Tibial nerve (tissue), 4 donors: ENCODE measurements at places on chromosomes 4 and X. TPM values are rescaled to one million over a fixed set of nuclear protein-coding genes. Genes with fewer than 3 reads are reported as not detected.

DNA sequence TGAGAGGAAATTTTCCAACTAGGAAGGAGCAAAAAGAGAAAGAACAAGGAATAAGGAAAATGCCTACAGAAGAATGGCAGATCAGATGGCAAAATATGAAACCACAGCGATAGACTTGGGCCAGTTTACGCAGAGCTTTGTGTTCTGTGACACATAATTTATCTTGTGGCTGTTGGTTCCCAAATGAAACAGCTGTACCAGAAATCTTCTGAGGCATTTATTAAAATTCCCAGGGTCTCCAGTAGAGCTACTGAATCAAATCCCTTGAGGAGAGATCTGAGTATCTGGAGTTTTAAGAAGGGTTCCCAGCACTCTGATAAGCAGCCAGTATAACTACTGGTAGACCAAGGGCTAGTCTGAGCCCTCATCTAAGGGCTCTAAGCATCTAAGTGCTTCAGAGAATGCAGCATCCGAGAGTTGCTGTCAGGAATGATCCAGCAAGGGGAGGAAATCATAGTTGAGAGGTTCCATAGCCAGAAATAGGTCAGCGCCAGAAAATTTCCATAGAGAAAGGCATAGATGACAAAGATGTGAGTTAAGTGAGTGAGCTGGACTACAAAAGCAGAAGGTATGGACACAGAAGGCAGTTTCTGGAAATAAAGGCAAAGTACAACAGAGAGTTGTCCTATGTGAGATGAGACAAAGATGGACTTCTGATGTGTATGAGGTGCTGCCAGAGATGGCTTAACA is 46.3 kb upstream of the FAM241A start:
- H3K36me3 ChIP-seq: no peaks in the 10 kb centered on the region
- peaks cover 8% of the 10 kb centered on the region for H3K4me1 ChIP-seq
- no peak overlapping the region for H3K27ac ChIP-seq
- no peak overlapping the region for H3K4me3 ChIP-seq

DNA sequence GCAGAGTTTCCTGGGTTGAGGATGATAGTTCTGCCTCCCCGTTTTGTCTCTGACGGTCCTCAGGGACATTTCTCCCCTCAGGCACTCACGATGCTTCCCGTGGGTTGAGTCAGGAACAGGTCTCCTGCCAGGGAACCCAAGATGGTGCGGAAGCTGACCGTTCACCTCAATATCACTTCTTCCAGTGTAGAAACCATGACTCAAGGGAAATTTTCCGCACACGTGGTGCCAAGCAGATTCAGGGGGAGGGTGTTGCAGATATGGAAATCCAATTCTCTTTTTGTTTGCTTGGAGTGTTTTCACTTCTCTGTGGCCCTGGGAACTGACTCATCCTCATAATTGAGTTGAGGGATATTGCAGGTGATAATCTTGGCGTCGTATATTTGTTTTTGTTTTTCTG is 46.7 kb downstream of the CXorf49B start:
- no peak overlapping the region for H3K4me3 ChIP-seq
- no peaks in the 10 kb centered on the region for H3K36me3 ChIP-seq
- no peak overlapping the region for H3K27ac ChIP-seq

DNA sequence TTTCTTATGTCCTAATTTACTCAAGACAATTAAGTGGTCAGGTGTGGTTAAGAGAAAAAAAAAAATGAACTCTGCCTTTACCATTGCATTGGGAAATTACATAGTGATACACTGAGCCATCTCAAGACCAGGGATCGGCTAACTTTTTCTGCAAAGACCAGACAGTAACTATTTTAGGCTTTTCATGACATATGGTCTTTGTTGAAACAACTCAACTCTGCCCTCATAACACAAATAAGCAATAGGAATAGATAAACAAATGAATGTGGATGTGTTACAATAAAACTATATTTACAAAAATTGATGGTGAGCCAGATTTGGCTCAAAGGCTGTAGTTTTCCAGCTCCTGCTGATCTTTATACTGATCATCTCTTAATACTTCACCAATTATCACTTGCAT is 632.6 kb upstream of the INTU start:
- no peak overlapping the region for H3K27ac ChIP-seq
- H3K36me3 ChIP-seq: no peaks in the 10 kb centered on the region
- no peak overlapping the region for H3K4me3 ChIP-seq
- H3K4me1 ChIP-seq: no peaks in the 10 kb centered on the region

DNA sequence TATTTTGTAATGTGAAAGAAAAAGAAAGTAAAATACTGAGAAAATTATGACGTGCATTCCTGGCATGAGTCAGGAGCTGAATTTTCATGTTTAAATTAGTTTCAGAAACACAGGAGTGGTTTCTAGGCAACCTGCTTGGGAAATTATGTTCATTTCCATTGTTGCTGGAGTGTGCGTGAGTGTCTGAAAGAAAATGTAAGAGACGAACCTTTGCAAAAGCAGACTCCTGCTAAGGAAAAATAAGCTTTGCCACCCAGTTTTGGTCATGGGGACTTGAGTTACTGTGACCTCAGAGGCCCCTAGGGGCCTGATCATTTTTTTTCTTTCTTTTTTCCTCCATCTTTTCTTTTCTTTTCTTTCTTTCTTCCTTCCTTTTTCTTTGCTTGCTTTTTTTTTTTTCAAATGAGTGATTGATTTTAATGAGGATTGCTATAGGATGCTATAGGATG is 18.8 kb upstream of the CHRNA9 start:
- H3K36me3 ChIP-seq: no peaks in the 10 kb centered on the region
- H3K4me3 ChIP-seq: no peak overlapping the region
- no peaks in the 10 kb centered on the region for H3K4me1 ChIP-seq
- DNase-seq: no peak

GRCh38 chrX:27309406-27309805 is 153.7 kb downstream of the PPP4R3C start:
- H3K27ac ChIP-seq: no peak overlapping the region
- no peak for DNase-seq
- H3K4me3 ChIP-seq: no peak overlapping the region
- no peaks in the 10 kb centered on the region for H3K36me3 ChIP-seq
- H3K4me1 ChIP-seq: no peaks in the 10 kb centered on the region
- H3K27me3 ChIP-seq: no peaks in the 10 kb centered on the region

- H3K27ac ChIP-seq: no peak overlapping the region
- no peaks in the 10 kb centered on the region for H3K36me3 ChIP-seq
- no peaks in the 10 kb centered on the region for H3K27me3 ChIP-seq
- no peaks in the 10 kb centered on the region for H3K4me1 ChIP-seq
- no peak overlapping the region for H3K4me3 ChIP-seq
Measured at GRCh38 chr4:123708902-123709301, 312.3 kb downstream of the SPRY1 start.

HGFAC gene
- total RNA-seq: not detected

PAGE1 gene
- not detected for total RNA-seq

OCIAD2 gene
- total RNA-seq: 5.1 TPM

TRO gene
- total RNA-seq: 20.5 TPM

ZNF732 gene
- total RNA-seq: 0.39 TPM

ZC4H2 gene
- total RNA-seq: 22.2 TPM
